ENCODE measurements at places on chromosomes 2 and 18. TPM values are rescaled to one million over a fixed set of nuclear protein-coding genes. Genes with fewer than 3 reads are reported as not detected.

Gene LIPG
- polyA plus RNA-seq, result 0.11 TPM

Gene FMNL2
- polyA plus RNA-seq, result 22.0 TPM

Gene COL4A3
- not detected for polyA plus RNA-seq

- DNase-seq, result no peak
Measured at GRCh38 chr2:230913406-230914143, 11.5 kb downstream of the GPR55 start.

GRCh38 chr2:191386938-191387536, 141.8 kb downstream of the MYO1B start:
- peak; percentile 66 for DNase-seq

DNA sequence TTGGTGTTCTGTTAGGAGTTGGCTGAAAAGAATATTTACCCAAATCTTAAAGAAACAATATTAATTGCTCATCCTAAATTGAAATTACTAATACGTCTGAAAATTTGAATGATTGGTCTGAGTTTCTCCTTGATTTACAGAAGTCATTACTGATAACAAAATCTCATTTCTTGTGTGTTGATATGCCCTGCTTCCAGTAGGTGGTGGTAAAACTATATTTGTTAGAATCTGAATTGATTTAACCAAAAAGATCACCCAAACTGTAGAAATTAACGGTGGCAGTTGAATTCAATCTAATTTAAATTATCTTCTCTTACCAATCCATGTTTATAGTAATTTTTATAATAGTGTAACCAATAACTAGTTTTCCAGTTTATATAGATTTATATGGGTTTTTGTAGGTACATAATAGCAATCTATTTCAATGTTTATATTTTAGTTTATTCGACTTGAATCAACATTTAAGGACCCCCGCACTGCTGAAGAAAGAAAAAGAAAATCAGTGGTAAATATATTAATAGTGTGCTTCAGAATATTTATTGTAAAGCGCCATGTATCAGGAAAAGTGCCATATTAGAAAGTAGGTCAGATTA, 38.3 kb downstream of the PAPOLG start:
- DNase-seq, result no peak

All from AG04450 (cell line).